ENCODE measurements at places on chromosomes 12 and 14.

- no peak for DNase-seq
Measured at GRCh38 chr14:33592297-33592696, 358.6 kb downstream of the EGLN3 start.

DNA sequence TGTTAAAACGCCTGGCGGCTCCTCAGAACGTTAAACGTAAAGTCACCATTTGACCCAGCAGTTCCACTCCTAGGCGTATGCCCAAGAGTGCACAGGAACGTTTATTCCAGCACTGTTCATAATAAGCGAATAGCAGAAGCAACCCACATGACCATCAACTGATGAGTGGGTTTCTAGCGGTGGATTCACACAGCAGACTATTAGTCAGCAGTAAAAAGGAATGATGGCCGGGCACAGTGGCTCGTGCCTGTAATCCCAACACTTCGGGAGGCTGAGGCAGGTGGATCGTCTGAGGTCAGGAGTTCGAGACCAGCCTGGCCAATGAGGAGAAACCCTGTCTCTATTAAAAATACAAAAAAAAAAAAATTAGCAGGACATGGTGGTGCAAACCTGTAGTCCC lies 22.4 kb upstream of the FBRSL1 start:
- DNase-seq: no peak

DNA sequence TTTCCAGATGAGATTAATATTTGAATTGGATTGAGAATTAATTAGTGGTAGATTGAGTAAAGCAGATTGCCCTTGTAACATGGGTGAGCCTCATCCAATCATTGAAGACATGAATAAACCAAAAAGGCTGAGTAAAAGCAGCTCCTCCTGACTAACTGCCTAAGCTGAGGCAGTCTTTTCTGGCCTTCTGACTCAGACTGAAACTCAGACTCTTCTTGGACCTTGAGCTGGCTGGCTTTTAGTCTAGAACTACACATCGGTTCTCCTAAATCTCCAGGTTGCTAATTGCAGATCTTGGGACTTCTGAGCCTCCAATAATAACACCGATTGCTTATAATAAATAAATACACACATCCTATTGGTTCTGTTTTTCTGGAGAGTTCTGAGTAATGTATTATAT lies 24.0 kb downstream of the FKBP11 start:
- no peak for DNase-seq

- DNase-seq: no peak
Measured at GRCh38 chr14:104424406-104425072, 155.0 kb upstream of the C14orf180 start.

DNA sequence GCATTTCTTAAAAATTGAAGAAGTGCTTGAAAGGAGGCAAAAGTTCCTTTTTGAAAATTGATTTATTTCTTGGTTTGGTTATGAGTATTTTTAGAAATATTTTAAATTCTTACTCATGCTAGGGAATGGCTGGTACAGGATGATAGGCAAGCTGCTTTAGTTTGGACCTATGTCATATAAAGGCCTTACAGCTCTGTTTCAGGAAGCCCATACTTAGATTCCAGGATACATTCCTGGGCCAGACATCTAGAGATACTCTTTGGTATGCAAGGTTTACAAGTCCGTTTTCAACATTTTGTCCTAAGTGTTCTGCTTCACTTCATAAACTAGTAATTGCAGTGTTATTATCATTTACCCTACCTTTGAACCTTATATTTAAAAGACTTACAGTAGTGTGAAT lies 186.8 kb downstream of the FUT8 start:
- no peak for DNase-seq

DNA sequence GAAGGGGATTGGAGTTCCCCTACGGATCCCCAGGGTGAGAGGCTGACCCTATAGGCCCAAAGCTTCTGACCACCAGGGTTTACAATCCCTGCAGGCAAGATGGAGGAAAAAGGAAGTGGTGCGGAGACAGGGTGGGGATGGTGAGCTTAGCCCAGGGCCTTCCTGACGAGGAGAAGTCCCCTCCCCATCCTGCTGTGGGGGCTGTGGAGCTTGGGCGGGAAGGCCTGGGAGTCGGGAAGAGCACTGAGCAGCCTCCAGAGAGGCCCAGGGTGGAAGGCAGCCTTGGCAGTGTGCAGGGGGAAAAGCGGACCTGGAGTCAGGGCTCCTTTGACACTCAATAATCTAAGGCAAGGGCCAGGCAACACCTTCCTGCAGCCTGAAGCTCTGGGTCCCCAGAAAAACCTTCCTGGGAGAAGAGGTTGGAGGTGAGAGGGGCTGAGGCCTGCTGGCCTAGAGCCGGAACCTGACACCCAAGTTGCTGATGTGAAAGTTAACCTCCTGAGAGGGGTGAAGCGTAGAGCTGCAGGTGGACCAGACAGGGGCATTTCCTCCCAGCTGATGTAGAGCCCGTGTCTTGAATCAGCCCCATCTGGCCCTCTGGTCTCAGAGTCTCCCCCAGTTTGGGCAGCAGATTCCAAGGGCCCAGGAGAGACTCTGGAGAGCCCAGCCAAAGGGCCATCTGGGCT lies 6.0 kb downstream of the HDAC7 start:
- no peak for DNase-seq

- DNase-seq: no peak
Measured at GRCh38 chr12:46983393-46983793, 96.0 kb upstream of the PCED1B start.

DNA sequence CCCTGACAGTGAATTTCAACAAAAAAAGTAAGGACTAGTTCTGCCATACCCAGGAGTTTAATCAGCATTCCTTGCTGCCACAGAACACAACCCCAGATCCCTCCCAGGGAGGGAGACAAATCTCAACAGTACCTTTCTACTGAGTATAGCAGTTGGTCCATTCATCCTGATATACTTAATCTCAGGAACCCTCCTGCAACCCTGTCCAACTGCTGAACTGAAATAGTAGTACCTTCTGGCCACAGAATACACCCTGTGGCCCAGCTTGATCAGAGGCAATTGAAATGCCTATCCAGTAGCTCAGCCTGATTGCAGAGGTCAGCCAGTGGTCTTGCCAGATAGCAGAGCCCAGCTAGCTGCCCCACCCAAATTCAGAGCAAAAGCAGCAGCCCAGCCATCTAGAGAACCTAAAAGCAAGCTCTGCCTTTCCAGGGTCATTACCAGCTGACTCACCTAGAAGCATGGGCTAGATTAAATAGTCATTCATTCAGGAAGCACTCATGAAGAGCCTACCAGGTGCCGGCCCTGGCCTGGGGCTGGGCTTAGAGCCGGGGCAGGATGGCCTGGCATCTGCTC lies 40.0 kb upstream of the RHOJ start:
- DNase-seq: no peak

GRCh38 chr14:22978487-22978837 lies 3.9 kb downstream of the AJUBA start:
- DNase-seq: no peak

- DNase-seq: no peak
Measured at GRCh38 chr14:61255968-61256367, 25.2 kb downstream of the TMEM30B start.

DNA sequence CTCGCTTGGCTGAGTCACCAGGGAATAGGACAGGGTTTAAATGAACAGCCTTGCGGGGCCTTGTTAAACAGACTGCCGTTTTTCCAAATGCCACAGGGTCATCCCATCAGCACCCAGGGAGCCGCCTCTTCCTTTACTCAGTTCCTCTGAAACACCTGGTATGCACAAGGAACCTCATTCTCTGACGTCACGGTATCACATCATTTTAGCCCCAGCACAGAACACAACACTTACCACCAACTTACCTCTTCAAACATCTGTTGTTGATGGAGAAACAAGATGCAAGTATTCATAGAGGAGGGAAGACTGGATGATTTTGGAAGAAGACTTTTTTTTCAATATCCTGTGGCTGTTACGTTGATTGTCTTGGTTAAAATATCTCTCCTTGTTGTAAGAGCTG lies 535.3 kb upstream of the TMEM132C start:
- DNase-seq: no peak

DNA sequence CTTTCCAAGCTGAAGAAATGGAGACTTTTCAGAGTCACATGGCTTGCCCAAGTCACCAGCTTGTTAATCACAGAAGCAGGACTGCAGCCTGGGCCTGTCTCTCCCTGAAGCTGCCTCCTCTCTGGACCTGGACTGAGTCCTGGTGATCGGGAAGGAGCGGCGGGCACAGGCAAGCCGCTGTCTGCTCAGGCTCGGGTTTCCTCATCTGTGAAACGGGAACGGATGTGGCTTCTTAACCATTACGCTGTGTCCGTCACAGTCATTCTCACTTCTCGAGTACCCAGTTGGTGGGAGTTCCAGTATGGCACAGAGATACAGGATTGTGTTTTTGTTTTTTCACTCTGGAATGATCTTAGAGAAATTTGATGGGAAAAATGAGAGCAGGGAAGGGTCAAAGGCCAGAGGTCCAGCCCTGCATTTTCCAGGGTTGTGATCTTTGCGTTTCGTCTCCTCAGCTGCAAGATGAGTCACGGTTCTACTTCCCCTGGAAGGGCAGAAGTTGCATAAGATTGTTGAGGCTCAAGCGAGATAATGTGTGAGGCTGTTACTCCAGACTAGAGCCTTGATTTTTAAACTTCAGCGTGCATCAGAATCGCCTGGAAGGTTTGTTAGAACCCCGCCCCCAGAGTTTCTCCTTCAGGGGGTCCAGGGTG lies 7.6 kb upstream of the LRTM2 start:
- no peak for DNase-seq

DNA sequence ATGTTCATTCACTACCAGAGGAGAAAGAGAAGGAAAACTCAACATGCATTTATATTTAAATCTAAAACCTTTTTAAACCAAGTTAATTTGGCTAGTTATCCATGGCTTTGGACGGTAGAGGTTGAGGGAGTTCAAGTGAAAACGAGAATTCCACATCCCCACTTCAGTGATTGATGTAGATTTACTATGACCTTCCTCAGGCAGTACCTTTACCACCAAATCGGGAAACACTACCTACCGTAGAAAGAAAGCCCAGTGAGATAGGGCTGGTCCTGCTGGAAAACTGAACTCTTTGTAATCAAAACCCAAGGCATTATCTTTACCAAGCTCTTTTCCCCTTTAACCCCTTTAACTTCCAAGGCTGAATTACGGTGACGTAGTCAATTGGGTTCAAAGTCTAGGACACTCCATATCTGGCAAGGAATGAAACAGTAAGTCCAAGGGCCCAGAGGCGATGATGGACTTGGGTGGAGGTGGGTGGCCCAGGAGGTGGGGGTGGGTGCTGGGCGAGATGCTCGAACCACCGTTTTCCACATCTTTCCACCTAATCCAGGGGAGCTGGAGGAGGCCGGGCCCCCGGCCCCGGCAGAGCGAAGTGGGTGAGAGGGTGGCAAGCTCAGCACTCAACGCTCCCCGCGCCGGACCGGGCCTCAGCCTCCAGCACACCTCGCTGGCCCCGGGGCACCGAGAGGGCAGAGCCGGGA lies 618 bp downstream of the SEC23A start:
- DNase-seq: no peak

- no peak for DNase-seq
Measured at GRCh38 chr12:131911028-131911650, 16.7 kb downstream of the ULK1 start.

DNA sequence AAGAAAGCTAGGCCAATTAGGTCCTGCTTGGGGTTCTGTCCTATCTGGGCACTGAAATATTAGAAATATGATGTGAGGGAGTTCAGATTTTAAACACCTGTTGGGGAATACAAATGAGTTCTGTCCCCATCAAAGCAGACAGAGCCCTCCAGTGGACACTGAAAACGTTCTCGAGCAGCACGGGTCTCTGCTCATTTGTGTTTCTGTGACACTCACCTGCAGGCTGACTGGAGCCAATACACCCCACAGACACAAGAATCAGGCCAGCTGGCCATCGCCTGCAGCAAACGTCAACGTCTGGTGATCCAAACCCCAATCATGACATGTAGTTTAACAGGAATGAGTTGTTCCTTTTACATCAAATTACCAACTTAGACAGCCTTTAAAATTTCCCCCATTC lies 493.4 kb upstream of the TMEM132C start:
- no peak for DNase-seq

DNA sequence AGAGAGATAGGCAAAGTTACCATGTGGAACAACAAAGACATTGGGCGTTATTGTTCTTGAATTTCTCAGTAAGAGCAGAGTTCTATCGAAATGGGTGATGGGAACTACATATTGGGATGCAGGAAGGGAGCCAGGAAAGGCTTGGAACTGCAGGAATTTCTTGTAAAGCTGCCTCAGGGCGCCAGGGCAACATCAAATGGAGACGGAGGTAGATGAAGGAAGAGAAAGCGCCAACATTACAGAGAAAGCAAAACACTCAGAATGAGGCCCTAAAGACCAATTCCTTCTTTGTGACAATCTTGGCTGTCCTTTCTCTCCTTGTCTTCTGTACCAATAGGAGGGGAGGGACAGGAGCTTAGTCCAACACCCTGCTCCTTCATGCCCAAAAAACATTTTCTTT lies 148.4 kb downstream of the RPAP3 start:
- DNase-seq: no peak

GRCh38 chr14:91349481-91350074 lies 68.0 kb downstream of the CCDC88C start:
- DNase-seq: peak; percentile 86

DNA sequence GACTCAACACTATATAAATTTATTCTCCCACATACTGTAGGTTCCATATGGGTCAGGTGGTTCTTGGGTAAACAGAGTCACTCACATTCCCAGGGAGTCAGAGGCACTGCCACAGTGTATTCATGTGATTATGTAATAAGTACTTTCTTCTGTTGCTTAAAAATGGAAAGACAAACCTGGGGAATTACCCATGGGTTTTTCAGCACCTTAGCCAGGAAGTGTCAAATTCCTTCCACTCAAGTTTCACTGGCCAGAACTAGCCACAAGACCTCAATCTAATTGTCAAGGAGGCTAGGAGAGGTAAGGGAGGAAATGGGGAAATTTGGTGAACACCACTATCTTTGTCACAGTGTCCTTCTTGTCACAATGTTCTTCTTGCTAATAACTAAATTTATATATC lies 333.2 kb upstream of the MDGA2 start:
- no peak for DNase-seq

DNA sequence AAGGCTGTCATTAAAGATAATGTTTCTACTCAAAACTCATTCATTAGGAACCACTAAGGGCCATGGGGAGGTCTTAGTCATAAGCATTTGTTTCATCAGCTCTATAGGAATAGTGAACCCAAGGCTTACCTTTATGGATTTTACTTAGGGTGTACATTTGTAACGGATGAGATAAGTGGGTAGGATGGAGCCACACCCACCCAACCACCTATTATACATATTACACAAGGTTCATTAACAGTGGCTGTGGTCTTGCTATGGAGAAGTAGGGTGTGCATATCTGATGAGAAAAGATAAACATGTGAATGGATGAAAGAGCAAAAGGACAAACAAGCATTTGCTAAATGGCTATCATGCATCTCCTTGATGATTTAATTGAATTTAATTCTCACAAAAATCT lies 39.6 kb upstream of the ITPR2 start:
- DNase-seq: no peak

GRCh38 chr12:11916771-11917170 lies 154.0 kb upstream of the BCL2L14 start:
- DNase-seq: no peak
